ENCODE measurements at places on chromosomes 2 and 18. TPM values are rescaled to one million over a fixed set of nuclear protein-coding genes. Genes with fewer than 3 reads are reported as not detected.

Gene CXXC1
- 158 TPM for total RNA-seq

Gene GAD1
- total RNA-seq: 2.2 TPM

Gene ATP6V1C2
- total RNA-seq: not detected

Gene RAB6C
- total RNA-seq: not detected

DNA sequence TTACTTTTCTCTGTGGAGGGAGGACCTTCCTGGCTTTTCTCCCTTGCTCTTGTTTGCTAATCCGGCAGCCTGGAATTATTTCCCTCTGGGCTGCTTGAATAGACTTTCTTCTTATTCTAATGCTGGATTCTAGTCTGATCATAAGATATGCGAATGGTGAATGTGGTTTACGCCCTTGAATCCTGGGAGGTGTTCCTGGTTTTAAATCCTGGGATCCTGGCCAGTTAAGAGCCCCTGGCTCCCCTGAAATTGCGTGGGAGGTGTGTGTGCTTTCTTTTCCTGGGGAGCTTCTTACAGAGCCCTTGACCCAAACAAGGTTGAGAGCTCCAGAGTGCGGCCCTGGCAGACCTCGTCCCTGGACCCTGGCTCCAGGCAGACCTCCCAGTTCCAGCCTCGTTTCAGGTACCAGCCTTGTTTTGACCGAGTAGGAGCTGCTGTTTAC is 2.8 kb downstream of the SH3BP4 start:
- H3K27ac ChIP-seq: no peak overlapping the region
- DNase-seq: no peak
- no peak overlapping the region for H3K4me3 ChIP-seq
- no peaks in the 10 kb centered on the region for H3K36me3 ChIP-seq

- no peak for DNase-seq
- no peak overlapping the region for H3K4me3 ChIP-seq
- no peaks in the 10 kb centered on the region for H3K36me3 ChIP-seq
- H3K27ac ChIP-seq: no peak overlapping the region
- peaks cover 2% of the 10 kb centered on the region for H3K4me1 ChIP-seq
These were observed 14.1 kb upstream of the GMPPA start for GRCh38 chr2:219484343-219485200.

DNA sequence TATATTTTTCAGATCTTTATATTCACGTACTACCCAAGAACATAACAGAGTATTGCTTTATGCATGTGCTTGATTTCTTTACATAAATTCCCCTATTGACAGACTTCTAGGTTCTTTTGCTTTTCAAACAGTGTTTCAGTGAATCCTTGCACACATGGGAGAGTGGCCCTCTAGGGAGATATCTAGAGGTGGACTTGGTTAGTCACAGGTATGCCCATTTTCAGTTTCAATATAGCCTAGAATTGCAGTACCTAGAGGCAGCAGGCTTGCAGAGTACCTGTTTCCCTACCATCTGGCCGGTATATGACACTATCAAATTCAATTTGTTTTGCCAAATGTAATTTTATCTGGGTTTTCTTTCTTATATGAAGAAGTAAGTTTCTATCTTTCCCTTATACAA is 36.8 kb downstream of the EML6 start:
- H3K4me3 ChIP-seq: no peak overlapping the region
- no peaks in the 10 kb centered on the region for H3K4me1 ChIP-seq
- no peak overlapping the region for H3K27ac ChIP-seq
- H3K27me3 ChIP-seq: peaks cover 2% of the 10 kb centered on the region

DNA sequence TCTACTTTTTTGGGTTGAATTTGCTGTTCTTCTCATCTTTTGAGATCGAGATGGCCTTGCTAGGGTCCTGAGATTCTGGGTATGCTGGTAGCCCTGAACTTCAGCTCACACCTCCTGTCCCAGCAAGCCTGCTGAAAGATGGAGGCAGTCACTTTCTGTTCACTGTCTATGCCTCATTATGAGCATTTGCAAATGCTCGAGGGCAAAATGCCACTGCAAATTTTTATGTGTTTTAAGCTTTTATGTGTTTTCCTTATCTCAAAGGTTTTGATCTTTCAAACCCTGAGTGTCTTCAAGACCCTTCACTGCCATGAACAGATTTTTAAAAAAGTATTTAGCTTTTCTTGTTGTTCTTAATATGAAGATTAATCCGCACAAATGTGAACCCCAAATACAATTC is 766.7 kb upstream of the HS6ST1 start:
- H3K4me1 ChIP-seq: no peaks in the 10 kb centered on the region
- H3K36me3 ChIP-seq: no peaks in the 10 kb centered on the region
- H3K4me3 ChIP-seq: no peak overlapping the region
- no peak overlapping the region for H3K27ac ChIP-seq
- DNase-seq: no peak

GRCh38 chr2:10762651-10763460 is 41.4 kb downstream of the ATP6V1C2 start:
- no peaks in the 10 kb centered on the region for H3K36me3 ChIP-seq
- no peak for DNase-seq
- no peak overlapping the region for H3K4me3 ChIP-seq
- no peak overlapping the region for H3K27ac ChIP-seq

DNA sequence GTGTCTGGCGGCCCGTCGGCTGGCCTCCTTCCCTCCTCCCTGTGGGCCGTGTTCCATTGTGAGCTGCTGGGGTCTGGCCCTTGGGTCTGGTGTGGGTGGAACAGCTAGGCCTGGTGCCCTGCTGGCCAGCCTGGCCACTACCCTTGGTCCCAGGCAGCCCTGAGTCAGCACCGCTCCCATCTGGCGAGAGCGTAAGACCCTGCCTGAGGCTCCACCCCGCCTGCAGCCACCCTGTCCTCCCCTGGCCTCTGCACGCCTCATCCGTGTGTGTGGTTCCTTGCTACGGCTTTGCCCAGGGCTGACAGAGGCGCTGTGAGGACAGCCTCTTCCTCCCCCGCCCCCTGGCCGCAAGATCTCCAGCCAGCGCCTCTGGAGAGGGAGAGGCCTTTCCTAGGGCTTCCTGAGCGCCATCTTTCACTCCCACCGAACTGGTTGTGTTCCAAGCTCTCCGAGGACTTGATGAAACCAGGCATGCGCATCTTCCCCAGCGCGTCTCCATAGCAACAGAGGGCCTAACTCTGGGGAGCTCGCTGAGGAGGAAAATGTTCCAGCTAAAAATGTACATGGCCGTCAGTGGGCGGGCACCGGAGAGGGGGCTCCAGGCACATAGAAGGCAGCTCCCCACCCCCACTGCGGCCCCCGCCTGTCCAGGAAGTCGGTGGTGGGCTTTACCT is 83.0 kb downstream of the STPG4 start:
- peaks cover 34% of the 10 kb centered on the region for H3K4me1 ChIP-seq
- H3K36me3 ChIP-seq: peaks cover 44% of the 10 kb centered on the region
- no peaks in the 10 kb centered on the region for H3K27me3 ChIP-seq
- DNase-seq: no peak

GRCh38 chr2:218123986-218124385 is 1.8 kb upstream of the CXCR2 start:
- no peak for DNase-seq
- peaks cover 18% of the 10 kb centered on the region for H3K27me3 ChIP-seq
- peaks cover 10% of the 10 kb centered on the region for H3K4me1 ChIP-seq
- no peak overlapping the region for H3K27ac ChIP-seq
- no peak overlapping the region for H3K4me3 ChIP-seq

DNA sequence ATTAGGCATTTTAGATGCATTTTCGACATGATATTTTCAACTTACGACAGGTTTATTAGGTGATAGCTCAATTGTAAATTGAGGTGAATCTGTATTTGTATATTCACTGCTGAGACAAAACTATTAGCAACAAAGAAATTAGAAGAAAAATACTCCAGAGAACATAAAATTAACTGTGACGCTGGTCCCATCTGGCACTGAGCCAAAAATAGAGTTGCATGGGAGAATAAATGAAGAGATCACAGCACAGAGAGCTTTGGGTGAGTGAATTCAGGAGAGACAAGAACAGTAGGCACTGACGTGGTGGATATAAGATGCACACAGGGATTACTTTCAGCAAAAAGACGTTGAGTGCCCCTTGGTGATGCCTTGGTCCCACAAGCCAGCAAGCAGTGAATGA is 306.2 kb upstream of the RAB6C start:
- no peak overlapping the region for H3K27ac ChIP-seq
- no peaks in the 10 kb centered on the region for H3K4me1 ChIP-seq
- no peak for DNase-seq
- no peak overlapping the region for H3K4me3 ChIP-seq
- no peaks in the 10 kb centered on the region for H3K27me3 ChIP-seq

DNA sequence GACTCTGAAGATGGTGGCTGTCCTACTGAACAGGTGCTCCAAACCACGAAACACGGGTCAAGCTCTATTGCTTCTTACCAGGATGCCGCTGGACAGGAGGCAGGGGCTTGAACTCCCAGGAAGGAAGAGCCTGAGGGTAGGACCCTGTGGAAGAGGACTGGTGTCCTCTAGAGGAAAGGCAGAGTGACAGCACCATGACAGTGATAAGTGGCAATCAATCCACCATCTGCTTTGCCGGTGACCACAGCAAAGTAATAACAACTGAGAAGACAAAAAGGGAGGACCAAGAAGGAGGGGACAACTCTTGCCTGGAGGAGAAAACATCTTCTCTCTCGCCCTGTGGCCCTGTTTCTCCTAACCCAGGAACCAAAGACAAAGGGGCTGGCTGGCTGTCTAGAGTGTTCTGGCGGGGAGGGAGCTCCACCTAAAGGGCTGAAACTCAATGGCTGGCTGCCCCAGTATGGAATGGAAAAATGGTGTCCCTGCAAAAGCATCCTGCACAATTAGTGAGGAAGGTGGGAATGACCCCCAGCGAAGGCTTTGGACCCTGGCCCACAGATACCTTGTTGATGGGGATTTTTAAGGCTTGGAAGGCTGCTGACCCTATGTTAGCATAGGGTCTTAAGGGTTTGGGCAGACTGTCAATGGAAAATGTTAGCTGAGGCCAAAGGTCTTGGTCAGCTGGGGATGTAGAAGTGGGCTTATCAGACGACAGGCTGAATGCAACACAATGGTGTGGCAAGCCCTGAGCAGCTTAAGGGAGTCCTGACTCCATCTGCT is 35.4 kb downstream of the PROC start:
- H3K27me3 ChIP-seq: peaks cover under 1% of the 10 kb centered on the region
- DNase-seq: no peak
- no peaks in the 10 kb centered on the region for H3K4me1 ChIP-seq
- H3K4me3 ChIP-seq: no peak overlapping the region
- no peak overlapping the region for H3K27ac ChIP-seq
